ENCODE measurements at places on chromosomes 3 and 15.

GRCh38 chr15:78685159-78685921 lies 44.3 kb upstream of the CHRNB4 start:
- no peak for DNase-seq

DNA sequence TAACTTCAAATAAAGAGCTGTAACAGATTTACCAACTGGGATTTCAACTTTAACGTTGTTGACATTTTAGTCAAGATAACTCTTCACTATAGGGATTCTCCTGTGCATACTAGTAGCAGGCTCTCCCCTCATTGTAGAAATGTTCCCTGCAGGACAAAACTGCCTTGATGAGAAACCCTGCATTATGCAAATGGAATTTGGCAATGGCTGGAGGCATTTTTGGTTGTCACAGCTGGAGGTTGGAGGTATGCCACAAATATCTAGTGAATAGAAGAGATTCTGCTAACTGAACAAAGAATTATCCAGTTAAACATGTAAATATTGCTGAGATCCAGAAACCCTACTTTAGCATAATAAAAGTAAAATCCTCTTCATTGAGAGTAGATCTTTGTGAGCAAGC lies 928.8 kb upstream of the ALCAM start:
- no peak for DNase-seq

DNA sequence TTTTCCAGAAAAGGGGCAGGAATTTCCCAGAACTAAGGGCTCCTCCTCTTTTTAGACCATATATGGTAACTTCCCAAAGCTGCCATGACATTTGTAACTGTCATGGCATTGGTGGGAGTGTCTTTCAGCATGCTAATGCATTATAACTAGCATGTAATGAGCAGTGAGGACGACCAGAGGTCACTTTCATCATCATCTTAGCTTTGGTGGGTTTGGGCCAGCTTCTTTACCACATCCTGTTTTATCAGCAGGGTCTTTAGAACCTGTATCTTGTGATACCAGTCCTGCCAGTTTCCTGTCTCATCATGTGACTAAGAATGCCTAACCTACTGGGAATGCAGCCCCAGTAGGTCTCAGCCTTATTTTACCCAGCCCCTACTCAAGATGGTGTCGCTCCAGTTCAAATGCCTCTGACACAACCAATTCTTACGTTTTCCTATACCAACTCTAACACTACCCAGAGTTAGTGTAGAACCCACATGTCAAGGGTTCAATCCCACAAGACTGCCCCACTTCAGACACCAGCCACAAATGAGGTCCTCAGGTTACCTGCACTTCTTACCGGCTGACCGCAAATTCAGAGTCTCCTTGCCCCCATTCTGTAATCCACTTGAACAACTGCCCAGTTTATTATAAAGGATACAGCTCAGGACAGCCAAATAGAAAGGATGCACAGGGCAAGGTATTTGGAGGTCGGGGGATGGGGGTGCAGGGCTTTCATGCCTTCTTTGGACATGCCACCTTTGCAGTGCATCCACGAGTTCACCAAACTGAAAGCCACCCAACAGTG lies 17.7 kb downstream of the FOXB1 start:
- DNase-seq: no peak

- DNase-seq: peak; percentile 68
These were observed 46.8 kb upstream of the SLC6A1 start for GRCh38 chr3:10945683-10946287.

- DNase-seq: no peak
These were observed 145.4 kb upstream of the TLE3 start for GRCh38 chr15:70242951-70243685.

DNA sequence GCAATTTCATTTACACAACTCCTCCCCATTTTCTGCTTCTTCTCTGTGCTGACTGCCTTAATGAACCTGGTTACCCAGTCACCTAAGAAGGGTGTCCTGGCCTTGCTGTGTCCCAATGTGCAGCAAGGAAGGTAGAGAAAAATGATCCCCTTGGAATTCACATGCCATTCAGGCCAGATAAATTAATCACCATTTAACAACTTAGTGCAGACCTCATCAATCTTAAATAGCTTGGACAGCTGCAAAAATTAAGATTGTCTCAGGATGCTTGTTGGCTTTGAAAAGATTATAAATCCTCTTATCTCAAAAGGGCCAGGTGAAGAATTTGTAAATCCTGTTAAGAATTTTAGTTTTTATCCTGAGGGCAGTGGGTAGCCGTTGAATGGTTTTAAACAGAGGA lies 9.7 kb upstream of the CDV3 start:
- no peak for DNase-seq

GRCh38 chr3:107939691-107940442 lies 151.0 kb downstream of the CD47 start:
- no peak for DNase-seq

DNA sequence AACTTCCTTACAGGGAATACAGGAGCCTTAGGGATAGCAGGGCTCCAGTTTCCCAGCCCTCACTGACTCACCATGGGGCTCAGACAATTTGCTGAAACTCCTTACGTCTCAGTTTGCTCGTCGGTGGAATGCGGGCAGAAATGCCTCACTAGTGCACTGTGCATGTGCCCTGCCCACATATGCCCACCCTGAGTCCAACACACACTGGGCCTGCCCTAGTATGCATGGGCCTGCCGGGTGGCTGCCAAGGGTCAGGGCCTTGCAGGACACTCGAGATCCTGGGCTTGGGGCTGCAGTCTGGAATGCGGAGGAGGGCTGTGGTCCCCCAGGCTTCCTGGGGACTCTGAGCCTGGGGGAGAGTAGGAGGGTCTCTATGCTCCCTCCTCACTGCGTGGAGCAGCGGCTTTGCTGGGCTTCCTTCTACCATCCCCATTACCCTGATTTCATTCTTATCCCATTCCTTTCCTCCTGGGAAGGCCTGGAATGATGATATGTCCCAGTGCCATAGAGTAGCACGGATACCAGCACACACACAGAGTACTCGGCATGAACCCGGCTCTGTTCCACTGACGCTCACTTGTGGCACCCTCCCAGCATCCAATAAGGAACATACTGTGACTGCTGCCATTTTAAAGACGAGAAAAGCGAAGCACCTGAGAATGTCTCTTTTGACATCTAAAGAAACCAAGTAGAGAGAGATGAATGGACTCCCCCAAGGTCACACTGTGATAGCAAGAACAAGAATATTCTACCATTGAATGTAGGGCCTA lies 124.2 kb downstream of the ASB7 start:
- no peak for DNase-seq

DNA sequence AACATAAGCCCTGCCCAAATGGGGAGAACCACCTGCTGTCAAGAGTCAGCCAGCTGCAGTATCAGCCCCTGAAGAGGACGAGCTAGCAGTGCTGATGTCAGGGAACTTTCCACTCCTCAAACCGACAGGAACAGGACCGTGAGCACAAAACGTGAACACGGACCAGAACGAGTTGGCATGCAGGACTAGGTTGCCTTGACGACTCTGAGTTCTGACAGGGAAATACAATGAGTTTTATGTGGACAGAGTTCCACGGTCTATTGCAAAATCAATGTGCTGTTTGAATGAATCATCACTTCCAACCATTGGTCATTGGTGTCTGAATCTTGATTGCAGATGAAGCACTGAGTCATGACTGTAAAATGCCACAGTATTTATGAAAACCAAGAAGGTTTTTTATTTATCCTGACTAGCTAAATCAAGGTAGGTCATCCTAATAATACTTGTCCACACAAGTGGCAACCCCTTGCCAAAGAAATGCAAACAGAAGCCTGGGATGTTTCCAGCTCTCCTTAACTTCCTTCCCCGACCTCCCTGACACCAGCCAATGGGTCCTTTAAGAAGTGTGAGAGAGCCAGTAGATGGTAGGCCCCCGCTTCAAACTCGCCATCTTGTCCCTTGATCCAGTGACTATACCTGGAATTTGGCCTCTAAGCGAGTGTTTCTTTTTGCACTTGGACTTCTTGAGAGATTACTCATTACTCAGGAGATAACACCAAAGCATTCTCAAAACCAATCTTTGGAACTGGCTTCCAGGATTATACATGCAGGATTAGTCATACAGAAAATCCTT lies 119.6 kb downstream of the ASB7 start:
- peak; percentile 81 for DNase-seq

DNA sequence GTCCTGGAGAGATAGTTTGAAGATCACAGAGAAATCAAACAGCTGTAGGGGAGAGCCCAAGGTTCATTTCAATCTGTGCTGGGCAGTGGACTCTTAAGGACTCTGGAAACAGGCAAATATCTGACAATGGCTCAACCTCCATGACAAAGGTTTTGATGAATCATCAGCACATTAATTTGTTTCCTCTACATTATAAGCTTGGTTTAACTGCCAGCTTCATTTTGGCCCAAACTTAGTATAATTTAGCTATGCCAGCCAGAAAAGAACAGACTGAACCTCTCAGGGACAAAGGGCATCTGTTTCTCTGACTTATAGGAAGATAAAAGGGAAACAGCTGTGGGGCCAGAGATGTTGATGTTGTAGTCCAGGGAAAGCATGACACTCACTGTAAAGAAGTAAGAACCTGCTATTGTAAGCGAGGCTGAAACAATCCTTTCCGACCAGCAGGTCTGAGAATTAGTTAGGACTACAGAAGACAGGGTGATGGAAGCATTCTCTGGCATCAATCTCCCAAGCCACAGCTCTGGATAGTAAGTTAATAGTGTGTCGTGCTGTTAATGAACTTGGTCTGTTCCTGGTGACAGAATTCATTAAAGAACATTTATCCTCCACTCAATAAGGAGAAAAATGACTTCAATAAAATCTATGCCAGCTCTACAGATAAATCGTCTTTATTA lies 110.1 kb downstream of the KCNMB2 start:
- DNase-seq: no peak

- peak; percentile 62 for DNase-seq
These were observed 9.6 kb downstream of the KBTBD13 start for GRCh38 chr15:65085990-65086679.

DNA sequence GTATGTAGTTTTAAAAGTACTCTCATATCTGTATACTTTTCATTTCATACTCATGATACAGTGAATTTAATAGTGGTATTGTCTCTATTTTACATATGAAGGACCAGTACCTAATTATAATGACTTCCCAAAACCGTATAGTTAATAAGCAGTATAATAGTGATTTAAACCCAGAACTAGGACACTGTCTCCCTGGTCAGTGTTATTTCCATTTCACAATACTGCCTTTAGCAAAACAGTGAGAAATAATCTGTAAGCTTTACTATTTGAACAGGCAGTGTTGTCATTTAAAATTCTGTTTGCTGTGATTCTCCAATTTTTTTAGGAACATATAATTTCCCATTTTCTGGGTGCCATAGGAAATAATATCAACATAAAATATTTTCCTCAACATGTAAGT lies 116.2 kb downstream of the TCF12 start:
- no peak for DNase-seq

DNA sequence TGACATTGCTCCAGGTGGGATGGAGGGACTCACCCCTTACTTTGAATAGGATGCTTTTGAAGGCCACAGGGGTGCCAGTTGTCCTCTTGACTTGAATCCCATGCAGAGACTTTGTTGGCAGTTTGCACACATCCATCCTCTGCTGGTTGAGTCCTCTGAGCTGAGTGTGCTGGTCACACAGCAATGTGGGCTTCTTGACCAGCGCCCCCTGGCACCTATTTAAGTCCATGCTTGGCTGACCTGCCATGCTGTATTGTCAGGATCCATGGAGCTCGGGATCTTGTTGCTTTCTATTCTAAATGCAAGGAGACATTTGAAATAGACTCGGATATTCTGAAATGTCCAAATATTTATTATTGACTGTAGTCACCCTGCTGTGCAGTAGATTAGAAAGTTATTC lies 19.8 kb downstream of the RAB7A start:
- no peak for DNase-seq

DNA sequence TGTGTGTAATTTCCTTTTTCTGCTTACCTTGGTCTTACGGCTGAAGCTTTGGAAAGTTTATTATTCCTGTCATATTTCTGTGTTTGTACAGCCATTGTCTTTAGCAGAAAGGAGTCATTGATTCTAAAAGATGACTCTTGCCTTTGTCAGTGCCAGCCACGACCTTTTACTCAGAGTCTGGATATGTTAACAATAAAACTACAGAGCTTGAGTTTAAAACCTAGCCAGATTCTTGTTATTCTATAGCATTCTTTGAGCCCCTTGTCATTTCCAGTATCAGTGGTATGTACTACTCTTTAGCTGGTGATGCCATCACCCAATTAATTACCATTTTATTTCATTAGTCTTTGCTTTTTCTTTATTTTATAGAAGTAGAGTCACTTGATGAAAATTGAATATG lies 142.4 kb downstream of the TCF12 start:
- no peak for DNase-seq

GRCh38 chr3:72008226-72008996 lies 223.5 kb upstream of the PROK2 start:
- DNase-seq: no peak

DNA sequence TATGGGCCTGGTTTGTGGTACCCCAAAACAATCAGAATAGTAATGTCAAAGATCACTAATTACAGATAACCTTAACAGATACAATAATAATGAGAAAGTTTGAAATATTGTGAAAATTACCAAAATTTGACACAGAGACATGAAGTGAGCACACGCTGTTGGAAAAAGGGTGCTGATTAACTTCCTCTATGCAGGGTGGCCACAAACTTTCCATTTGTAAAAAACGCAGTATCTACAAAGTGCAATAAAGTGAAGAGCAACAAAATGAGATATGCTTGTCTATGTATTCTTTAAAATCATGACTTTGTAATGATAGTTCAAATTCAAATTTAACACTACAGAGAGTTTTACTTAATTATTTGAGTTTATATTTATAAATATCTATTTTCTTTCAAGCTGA lies 7.6 kb upstream of the TIGIT start:
- no peak for DNase-seq

DNA sequence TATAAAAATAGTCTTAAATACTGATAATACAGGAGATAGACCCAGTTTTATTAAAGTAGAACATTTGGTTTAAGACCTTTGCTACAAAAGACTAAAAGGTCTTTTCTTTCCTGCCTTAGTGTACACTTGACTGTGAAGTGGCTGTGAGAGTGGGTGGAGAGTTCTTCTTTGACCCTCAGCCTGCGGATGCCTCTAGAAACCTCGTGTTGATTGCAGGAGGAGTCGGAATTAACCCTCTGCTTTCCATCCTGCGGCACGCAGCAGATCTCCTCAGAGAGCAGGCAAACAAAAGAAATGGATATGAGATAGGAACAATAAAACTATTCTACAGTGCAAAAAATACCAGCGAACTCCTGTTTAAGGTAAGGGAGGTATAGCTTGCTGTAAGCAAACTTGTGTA lies 36.5 kb downstream of the OXNAD1 start:
- no peak for DNase-seq

DNA sequence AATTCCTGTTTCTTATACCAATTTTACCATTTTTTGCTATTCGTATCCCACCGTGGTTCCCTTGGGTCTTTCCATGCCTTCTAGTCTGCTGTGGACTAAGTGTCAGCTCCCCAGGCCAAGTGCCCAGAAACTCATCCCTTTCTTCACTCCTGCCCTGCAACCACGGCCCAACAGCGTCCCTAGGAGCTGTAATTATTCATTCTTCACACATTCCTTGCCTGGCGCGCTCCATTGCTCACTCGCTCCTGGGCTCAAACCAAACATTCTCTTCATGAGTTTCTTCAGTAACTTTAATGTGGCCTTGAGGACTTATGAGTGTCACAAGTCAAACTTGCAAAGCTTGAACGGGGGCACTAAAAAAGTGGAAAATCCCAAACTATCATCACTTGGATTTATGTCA lies 15.7 kb downstream of the GABRB3 start:
- no peak for DNase-seq

- DNase-seq: no peak
These were observed 104.2 kb downstream of the CBLB start for GRCh38 chr3:105764378-105765307.

Measured in SHP77 (cell line).